ENCODE measurements at places on chromosomes 12 and 14.
A peak's percentile ranks its signal among the peaks of the same experiment; 100 is the strongest.

DNA sequence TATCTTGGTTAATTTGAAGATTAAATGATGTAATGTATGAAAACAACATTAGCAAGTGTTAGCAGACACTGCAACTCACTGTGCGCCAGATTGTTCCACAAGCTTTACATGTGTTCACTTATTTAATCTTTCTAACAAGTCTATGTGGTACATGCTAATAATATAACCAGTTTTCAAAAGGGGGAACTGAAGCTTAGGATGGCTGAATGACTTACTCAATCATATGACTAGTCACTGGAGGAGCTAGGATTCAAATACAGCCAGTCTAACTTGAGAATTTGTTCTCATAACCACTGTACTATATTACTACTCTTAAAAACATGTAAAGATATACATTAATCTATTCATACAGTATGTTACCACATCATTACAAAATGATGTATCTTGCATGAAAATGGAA lies 60.5 kb upstream of the LRIG3 start:
- no peak for DNase-seq

GRCh38 chr14:104128981-104129380 lies 9.4 kb upstream of the KIF26A start:
- DNase-seq = no peak

DNA sequence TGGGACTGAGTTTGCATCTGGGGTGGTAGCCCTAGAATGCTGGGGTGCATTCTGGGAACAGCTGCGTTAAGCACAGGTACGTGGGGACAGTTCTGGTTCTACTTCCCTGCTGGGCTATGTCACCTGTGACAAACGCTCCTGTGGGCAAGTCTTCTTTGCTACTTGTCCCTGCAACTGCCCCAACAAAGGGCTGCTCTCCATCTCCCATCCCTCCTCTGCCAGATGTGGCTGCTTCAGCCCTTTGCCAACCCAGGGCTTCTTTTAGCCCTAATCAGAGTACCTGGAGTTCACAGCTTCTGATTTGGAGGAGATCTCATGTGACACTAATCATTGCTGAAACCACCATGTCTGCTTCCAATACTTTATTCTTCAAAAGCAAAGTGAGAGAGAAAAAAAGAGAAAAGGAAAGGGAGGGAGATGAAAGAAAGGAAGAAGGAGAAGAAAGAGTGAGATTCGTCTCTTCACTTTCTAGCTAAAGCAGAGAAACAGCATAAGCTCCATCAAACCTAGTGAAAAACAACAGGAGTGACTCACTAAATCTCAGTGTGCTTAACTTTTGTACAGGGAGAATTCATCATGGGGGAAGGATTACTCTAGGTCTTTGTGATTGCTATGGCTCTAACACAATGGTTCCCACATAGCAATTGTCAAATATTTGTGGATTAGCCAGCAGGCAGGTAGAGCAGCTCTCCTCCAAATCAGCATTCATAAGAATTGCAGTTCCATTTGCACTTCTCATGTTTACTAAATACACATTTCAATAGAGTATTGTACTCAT lies 174.8 kb downstream of the LRIG3 start:
- DNase-seq = no peak

GRCh38 chr14:57205938-57206337 lies 62.8 kb downstream of the EXOC5 start:
- DNase-seq = no peak

DNA sequence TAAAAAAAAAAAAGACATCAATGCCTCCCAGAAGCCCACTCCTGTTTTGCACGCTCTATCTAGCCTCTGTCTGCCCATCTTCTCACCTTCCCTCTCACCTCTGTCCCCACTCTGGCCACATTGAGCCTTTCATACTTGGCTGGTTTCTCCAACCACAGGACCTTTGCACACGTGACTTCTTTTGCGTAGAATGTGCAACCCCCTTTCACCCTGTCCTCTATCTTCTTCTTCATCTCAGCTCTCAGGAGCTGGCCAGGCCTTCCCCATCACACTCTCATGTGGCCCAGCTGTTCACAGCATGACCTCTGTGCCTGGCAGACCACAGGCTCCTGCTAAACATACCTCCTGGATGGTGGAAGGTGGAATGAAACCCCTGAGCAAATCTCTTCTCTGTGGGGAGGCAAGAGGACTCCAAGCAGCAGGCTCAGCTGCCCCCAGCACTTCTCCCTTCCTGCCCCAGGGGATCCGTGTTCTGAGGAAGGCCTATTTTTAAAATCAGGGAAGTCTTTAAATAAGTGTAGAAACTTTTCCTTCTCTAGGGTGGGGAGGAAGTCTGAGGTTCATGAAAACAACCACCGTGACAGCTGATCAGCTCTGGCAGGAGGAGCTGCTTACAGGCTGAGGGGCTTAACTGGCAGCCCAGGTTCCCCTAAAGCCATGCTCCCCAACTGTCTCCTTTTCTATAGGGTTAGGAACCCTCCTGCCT lies 11.6 kb downstream of the HVCN1 start:
- DNase-seq = no peak

- DNase-seq = no peak
Observed at GRCh38 chr12:23843958-23844357, 105.5 kb downstream of the SOX5 start.

DNA sequence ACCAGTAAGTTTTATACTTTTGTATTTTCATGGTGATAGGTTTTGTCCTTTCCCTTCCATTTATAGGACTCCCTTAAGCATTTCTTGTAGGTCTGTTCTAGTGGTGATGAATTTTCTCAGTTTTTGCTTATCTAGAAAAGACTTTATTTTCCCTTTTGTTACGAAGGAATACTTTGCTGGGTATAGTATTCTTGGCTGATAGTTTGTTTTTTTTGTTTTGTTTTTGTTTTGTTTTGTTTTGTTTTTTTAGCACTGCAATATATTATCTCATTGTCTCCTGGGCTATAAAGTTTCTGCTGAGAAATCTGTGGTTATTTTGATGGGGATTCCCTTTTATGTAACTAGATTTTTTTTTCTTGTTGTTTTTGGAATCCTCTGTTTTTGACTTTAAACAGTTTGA lies 67.7 kb downstream of the FBXO33 start:
- DNase-seq = no peak

DNA sequence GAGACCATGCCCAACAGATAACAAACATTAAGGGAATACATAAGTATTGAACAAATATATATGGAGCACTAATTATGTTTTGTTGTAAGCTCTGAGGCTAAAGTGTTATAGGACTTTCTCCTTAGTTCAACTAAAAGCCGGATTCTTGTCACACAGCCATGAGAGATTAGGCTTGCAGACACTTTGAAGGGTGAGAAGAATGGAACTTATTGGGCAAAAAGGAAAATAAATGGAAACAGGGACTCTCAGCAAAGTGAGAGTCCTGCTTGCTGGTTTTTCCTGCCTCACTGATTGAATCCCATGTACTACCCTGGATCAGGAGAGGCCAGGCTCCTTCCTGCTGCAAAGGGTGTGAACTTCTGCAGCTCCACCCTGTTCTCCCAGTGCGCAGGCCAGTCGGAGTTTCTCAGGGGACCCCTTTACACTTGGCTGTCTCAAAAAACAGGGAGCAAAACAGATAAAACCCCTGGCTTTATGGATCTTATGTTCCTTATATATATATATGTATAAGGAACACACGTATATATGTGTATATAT lies 77.1 kb upstream of the FUT8 start:
- DNase-seq = no peak

- DNase-seq = no peak
Observed at GRCh38 chr12:69068448-69068847, 135.5 kb upstream of the CPM start.

DNA sequence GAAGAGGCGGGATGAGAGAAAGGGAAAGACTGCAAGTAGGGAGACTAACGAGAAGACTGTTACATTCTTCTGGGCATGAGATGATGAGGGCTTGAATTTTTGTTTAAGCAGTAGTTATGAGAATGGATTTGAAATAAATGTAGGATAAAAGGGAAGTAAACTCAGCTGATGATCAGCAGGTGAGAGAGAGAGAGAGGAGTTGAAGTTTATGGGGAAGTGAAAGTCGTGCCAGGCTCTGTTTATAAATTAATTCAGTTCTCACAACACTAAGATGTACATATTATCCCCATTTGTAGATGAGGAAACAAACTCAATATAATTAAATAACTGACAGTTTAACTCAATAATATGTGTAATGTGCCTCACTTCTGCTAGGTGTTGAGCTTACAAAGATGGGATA lies 170.0 kb upstream of the RMST start:
- DNase-seq = no peak

DNA sequence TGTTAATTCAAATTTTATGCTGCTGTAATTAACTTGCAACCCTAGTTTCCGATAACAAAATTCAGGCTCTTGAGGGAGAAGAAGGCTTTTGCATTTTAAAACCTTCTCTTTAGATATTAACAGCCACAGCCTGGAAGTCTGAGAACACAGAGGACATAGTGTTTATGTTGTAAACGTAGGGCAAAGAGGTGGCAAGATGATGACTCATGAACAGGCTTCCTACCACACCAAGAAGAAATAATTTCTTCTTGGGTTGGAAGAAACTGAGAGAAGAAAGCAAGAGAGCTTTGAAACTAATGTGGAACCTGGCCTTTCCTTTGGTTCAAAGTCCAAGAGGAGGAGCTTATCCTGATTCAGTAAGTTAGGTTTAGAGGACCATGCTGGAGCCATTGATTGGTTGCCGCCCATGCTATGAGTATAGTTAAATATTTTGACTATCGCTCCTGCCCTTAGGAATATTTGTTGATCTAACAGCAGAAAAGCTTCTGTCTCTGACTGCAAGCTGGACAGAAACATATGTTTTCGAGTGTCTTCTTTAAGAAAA lies 31.8 kb downstream of the CCDC198 start:
- DNase-seq = no peak

- DNase-seq = no peak
Observed at GRCh38 chr12:54595471-54595870, 7.0 kb upstream of the PPP1R1A start.

- DNase-seq = peak; percentile 80
Observed at GRCh38 chr14:76955575-76956315, 72.8 kb downstream of the IRF2BPL start.

- DNase-seq = no peak
Observed at GRCh38 chr12:127803545-127803944, 463.4 kb upstream of the TMEM132C start.

DNA sequence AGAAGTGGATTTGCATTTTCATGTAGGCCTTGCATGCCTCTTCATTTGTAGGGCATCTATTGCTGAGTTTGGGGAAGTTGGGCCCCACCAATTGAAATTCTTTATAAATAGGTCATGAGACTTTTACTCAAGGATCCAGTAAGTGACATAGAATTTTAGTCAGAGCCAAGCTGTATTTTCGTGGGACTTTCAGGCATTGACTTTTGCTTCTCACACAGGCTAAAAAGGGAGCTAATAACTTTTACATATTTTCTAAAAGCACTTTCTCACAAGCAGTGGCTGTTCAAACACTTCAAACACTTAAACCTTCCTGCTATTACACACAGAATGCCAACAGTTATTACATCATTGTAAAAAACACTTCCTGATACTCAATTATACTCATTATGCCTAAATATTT lies 260.5 kb downstream of the MSRB3 start:
- DNase-seq = no peak

- peak; percentile 19 for DNase-seq
Observed at GRCh38 chr12:96500693-96501092, 11.3 kb downstream of the CFAP54 start.

GRCh38 chr14:54881235-54881760 lies 21.3 kb downstream of the GCH1 start:
- DNase-seq = peak; percentile 35

GRCh38 chr12:16417058-16417457 lies 69.6 kb downstream of the MGST1 start:
- no peak for DNase-seq

Measured in CD4-positive, alpha-beta T cell treated with Interleukin-15 for 4 hours (primary cell).